Kidney epithelial cell (primary cell): ENCODE measurements at places on chromosomes 2 and 18. TPM values are rescaled to one million over a fixed set of nuclear protein-coding genes. Genes with fewer than 3 reads are reported as not detected.

The FTCDNL1 gene
- 0.29 and 1.3 TPM in 2 replicates for total RNA-seq

The ZSWIM2 gene
- total RNA-seq: not detected in 2 replicates

The PLEK gene
- total RNA-seq: not detected in 2 replicates

The DSG1 gene
- total RNA-seq: 0.17 TPM in 1 of 2 replicates, not detected in the other

The TMEM200C gene
- total RNA-seq: 4.9 and 8.1 TPM in 2 replicates

DNA sequence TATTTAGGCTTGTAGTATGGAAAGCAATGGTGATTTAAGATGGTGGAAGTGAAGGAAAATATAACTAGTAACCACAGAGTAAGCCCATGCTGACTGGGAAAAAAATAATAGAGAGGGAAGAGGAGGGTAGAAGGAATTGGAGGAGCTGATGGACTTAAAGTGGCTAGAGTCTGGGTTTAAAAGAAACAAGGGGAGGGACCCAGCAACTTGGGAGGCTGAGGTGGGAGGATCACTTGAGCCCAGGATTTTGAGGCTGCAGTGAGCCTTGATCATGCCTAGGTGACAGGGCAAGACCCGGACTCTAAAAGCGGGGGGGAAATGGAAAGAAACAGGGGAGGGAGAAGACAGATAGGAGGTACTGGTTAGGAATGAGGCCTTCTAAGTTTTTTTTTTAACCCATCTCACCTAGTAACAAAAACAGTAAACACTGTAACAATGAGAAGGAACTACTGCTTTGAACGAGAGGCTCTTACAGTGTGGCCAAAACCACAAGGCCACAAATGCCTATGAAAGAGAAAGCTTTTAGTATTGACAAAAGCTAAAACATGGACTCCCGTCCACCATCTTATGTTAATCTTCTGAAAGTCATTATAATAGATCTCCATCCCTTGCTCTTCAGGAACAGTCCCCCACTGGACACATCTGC lies 26.6 kb downstream of the METTL8 start:
- no peak for DNase-seq

GRCh38 chr18:8562070-8562469 lies 47.2 kb upstream of the RAB12 start:
- DNase-seq: no peak

GRCh38 chr2:241777170-241777685 lies 606 bp downstream of the GAL3ST2 start:
- no peak for DNase-seq

DNA sequence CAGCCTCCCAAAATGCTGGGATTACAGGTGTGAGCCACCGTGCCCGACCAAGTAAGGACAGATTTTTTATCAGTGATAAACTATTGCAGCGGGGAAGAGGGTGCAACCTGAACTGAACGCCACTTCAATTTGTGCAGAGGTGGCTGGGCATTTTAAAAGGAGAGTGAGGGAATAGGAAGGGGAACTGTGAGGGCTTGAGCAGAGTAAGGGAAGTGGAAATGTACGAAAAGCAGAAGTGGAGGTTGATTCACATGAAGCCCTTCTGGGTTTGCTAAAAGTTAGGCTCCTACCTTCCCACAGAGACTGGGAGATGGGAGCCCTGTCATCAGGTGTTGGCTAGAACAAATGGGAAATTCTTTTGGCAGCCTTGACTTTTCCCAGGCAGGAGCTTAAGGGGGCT lies 6.1 kb downstream of the STK11IP start:
- no peak for DNase-seq

DNA sequence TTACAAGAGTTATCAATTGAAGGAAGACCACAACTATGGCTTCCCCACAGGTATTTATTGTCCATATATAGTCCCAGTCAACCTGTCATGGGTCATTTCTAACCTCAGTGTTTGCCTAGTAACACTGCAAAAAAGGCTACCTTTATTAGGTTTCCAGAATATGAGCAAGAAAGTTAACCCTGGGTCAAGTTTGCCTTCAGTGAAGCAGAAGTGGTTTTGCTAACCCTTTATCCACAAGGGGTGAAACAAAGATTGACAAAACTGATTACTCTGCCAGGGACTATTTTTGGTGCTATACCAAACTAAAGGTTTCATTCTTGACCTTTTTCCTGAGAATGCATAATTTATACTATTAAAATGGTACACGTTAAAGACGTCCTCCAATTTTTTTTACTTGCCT lies 28.8 kb downstream of the SP100 start:
- DNase-seq: no peak

- no peak for DNase-seq
Observed at GRCh38 chr2:185876234-185876633, 137.6 kb downstream of the FSIP2 start.

DNA sequence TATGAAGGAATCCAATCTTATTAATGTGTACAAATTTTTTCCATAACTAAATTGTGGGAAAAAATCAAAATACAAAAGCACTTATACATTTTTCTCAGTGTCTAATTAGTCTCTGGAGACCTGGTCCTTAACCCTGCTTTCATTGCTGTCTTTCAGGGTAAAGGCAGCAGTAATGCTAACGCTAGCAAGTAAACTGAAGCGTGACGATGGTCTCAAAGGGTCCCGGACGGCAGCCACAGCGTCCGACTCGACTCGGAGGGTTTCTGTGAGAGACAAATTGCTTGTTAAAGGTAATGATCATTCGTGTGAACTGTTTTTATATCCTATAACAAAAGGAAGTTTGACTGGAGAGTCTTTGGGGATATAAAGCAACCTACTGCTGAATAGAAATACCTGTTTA lies 6.1 kb downstream of the UBE2F start:
- no peak for DNase-seq

DNA sequence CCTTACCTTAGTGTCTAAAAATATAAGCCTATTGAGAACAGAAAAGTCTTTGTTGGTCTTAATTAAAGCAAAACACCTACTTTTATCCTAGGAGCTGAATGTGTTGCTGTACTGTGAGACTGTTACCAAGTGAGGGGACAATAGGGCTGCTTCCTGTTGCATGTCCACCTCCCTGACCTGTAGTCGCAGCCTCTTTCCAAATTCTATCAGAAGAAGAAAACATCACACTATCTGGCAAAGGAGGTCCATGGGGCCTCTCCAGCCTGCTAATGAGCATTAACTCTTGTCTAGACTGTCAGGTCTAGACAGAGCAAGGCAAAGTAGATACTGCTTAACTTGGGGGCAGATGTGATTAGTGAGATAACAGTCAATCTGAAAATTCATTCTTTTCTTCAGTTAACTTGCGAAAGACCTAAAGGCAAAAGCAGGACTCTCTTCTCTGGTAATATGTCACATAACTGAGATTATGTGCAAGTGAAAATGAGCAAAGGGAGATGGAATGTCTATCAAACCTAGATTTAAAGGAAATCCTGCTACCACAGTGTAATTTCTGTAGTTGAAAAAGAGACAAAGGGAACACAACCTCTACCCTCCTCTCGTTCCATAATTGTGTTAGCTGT lies 66.9 kb downstream of the CDH20 start:
- no peak for DNase-seq

- DNase-seq: no peak
Observed at GRCh38 chr18:45275367-45276113, 339.7 kb upstream of the SLC14A2 start.

- no peak for DNase-seq
Observed at GRCh38 chr2:232214053-232214452, 164.5 kb upstream of the ALPP start.

DNA sequence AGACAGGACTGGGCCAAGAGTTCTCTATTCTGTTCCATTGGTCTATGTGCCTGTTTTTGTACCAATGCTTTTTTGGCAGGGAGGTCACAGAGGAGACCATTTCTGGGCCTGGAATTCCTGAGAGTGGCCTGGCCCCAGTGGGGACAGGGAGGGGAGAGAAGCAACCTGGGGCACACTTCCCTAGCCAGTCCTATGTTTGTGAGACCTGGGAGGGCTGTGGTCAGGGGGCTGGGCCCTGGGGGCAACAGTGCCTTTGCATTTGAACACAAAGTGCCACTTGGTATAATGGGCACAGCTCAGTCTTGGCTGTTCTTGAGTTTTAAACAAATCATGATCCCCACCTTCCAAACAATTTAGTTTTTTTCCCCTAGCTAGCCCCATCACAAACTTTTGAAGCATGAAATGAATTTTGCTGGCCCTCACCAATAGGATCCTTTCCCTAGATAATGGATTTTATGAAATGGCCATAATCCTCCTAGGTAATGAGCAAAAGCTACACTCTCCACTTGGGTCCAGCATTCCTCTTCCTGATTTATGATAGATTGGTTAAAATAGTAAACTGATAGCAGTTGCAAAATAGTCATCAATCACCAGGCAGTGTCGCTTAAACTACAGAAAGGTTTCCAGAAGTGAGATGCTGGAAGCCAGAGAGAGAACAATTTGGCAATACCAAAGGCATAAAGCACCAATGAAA lies 133.5 kb downstream of the GLI2 start:
- no peak for DNase-seq

- no peak for DNase-seq
Observed at GRCh38 chr2:177568893-177569292, 176.3 kb downstream of the AGPS start.

GRCh38 chr2:170582751-170583463 lies 132.2 kb upstream of the SP5 start:
- no peak for DNase-seq

- DNase-seq: no peak
Observed at GRCh38 chr2:101974663-101975062, 17.1 kb upstream of the IL1R2 start.

GRCh38 chr2:54228945-54229344 lies 27.1 kb downstream of the TSPYL6 start:
- DNase-seq: no peak

DNA sequence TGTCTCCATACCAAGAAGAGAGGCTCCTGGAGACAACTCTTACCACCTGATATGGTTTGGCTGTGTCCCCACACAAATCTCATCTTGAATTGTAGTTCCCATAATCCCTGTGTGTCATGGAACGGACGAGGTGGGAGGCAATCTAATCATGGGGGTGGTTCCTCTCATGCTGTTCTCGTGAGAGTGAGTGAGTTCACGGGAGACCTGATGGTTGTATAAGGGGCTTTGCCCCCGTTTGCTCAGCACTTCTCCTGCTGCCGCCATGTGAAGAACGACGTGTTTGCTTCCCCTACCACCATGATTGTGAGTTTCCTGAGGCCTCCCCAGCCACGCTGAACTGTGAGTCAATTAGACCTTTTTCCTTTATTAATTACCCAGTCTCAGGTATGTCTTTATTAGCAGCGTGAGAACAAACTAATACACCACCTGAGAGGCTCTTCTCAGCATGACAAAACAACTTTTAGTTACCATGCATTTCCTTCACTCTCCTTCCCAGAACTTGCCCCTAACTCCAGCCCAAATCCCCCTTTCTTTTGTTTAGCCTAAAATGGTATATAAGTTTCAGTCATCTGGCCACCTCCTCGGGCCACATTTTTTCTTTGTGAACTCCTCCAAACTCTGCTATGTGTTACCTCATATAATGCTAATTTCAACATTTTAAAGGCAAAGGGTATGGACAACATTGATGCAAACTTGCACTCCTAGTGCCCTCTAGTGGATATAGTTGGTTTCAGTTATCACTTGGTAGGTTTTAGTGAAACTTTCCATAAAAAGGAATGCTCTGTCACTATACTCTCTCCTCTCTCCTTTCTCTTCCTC lies 58.6 kb upstream of the SLC25A52 start:
- peak; percentile 10 for DNase-seq

DNA sequence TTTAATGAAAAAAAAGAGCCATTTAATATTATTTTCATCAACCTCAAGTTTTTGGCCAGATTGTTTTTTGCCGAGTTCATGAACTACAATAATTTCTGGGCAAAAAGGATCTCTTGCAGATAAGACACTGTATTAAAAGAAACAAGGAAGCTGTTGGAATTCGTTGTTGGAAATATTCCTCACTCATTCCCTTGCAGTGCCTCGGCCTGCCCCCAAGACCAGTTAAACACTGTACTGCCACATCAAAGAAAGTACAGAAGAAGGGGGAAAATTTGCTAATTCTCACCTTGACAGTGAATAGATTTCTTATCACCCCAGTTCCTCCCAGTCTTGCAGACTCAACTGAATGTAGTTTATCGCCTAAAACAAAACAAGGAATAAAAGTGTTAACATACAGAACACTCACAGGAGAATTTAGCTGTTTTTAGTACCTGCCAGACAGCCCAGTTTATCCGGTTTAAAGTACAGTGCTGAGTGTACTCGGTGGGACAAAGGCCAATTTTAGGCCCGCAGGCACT lies 1.2 kb downstream of the IDH1 start:
- no peak for DNase-seq

DNA sequence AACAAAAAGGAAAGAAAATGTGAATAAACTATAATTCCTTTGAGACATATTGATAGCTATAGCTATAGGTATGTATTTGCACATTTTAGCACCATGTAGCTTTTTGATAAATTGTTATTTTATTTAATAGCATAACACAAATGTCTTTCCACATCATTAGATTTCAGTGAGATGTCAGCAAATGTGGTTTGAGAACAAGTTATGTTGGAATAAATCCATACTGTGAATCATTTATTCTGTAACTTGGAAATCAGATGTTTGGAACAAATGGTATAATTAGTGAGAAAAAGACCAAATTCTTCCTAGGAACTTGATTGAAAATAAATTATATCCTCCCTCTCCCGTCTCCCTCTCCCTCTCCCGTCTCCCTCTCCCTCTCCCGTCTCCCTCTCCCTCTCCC lies 62.8 kb downstream of the NABP1 start:
- DNase-seq: no peak

DNA sequence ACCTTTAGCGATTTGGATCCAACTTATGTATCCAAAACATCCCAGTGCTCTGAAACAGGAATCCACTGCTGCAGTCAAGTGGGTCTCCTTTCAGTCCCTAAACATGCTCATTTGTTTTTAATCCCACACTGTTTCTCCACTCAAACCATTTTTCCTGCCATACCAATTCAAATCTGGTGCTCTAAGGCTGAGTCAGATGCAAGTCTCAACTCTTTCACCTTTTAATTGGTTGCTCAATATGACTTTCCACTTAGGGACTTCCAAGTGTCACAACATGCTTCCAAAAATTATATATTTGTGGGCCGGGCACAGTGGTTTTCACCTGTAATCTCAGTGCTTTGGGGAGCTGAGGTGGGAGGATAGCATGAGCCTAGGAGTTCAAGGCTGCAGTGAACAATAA lies 113.4 kb upstream of the TANK start:
- DNase-seq: no peak

DNA sequence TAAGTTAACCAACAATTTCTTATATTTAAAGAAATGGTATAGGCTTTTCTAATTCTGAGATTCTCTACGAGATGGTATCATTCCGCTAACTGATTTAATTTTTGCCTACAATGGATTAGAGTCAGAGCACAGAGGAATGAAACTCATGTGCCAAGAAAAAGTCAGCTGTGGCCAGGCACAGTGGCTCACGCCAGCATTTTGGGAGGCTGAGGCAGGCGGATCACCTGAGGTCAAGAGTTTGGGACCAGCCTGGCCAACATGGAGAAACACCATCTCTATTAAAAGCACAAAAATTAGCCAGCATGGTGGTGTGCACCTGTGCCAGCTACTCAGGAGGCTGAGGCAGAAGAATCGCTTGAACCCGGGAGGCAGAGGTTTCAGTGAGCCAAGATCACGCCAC lies 17.0 kb upstream of the TTN start:
- no peak for DNase-seq
